ENCODE measurements at places on chromosomes 4 and X.

GRCh38 chr4:23332313-23332712, 557.5 kb downstream of the PPARGC1A start:
- no peak for DNase-seq

GRCh38 chr4:15479089-15479912, 9.6 kb downstream of the CC2D2A start:
- no peak for DNase-seq

GRCh38 chr4:117691572-117692351, 342.5 kb upstream of the NDST3 start:
- no peak for DNase-seq

DNA sequence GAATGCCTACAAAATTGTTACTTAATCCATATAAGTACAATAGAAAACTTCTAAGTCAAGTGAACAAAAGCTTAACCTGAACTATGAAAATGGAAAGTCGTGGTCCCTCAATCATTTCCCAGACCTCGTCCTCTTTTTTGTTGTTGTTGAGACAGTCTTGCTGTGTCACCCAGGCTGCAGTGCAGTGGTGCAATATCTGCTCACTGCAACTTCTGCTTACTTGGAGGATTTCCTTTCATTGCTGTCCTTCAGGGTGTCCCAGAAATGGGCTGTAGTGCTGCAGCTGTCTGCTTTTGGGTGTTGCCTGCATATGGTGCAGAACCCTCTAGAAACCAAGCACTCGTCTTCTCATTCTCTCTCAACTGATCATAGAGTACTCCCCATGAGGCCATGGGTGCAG, 75.0 kb upstream of the IL2 start:
- DNase-seq: no peak

DNA sequence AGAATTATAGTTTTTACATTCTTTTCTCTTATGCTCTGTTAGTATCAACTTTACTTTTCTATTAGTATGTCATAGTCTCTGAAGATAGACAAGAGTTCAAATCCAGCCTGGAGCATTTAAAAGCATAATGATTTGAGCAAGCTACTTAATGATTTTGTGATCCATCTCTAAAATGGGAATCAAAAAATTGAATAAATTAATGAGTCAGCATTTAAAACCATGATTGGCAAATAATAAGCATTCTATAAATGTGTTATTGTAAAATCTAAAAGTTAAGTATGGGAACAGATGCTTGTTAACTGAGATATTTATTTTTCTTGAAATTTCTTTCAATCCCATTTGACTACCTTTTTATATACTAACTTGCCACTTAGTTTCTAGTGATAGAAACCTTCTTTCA, 391.6 kb downstream of the PCDH7 start:
- no peak for DNase-seq

- peak; percentile 88 for DNase-seq
Observed at GRCh38 chrX:49165901-49166881, 3.6 kb downstream of the MAGIX start.

DNA sequence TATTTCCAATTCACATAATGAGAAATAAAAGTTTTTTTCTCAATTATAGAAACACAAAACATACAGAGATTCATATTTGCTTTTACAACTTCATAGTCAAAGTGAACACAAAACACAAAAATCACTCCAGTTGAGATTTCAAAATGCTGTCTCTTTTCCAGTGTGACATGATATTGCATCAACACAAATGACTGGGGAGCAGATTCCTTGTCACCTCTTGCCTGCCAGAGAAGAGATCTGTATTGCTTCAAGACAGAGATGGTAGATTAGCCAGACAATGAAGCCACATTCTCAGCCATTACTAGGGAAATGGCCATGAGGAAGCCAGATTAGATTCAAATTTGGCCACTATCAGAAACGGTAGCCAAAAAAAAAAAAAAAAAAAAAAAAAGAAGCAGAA, 2313.1 kb upstream of the AGA start:
- no peak for DNase-seq

DNA sequence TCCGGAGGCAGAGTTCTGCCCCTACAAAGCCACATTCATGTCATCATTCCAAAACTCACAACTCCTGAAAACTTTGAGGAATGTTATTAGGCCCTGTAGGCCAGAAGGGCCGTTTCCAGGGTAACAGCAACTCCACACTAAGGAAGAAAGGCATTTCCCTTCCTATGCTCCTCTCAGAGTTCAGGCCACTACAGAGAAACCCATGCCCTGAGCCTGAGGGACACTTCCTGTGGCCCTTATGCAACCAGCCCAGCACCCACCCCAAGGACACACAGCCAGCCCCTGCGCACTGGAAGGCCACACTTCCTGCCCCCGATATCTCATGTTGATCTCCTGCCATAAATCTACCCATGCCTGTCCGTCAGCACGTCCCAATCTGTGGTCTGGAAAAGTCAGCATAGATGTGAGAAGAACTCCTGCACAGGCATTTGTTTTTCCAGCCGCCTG, 289.3 kb downstream of the BCOR start:
- no peak for DNase-seq

DNA sequence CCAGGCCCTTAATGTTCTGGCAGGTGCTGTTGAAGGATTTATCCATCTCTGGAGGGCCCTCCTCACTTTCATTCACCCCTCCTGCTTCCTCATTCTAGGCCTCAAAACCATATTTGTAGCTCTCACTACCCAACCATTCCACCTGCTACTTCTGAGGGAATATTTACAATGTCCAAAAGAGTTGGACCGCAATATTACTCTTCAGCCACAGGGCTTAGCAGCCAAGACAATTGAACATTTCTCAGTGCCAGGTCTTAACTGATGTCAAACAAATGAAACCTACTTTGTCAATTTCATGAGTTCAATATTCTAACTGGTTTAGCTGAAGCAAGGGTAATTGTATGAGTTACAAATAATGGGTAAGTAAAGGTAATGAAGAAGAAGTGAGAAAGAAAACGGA, 113.2 kb downstream of the ENOX2 start:
- no peak for DNase-seq

GRCh38 chr4:104631000-104631399, 136.3 kb upstream of the CXXC4 start:
- no peak for DNase-seq

DNA sequence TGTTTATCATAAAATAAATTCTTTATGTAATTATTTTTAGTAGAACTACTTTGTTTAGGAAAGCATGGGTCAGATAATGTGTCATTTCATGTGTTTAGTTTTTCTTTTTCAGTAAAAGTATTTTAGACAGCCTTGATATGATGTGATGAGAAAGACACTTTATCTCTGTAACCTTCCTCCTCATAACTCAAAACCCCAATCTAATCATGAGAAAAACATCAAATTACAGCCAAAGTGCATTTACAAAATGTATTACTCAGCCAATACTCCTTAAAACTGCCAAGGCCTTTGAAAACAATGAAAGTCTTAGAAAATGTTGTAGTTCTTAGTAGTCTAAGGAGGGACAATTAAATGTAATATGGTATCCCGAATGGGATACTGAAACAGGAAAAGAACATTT, 144.9 kb downstream of the GPM6A start:
- DNase-seq: no peak

Measured in activated effector memory CD4-positive, alpha-beta T cell treated with anti-CD3 and anti-CD28 coated beads, Interleukin-2, amount 50 U/mL, for 16 hours (primary cell).